ENCODE measurements at places on chromosomes 3 and 15.

- no peak for DNase-seq
These were observed 737.7 kb upstream of the ALCAM start for GRCh38 chr3:104629038-104629437.

GRCh38 chr3:5465183-5465582, 277.7 kb downstream of the EDEM1 start:
- no peak for DNase-seq

DNA sequence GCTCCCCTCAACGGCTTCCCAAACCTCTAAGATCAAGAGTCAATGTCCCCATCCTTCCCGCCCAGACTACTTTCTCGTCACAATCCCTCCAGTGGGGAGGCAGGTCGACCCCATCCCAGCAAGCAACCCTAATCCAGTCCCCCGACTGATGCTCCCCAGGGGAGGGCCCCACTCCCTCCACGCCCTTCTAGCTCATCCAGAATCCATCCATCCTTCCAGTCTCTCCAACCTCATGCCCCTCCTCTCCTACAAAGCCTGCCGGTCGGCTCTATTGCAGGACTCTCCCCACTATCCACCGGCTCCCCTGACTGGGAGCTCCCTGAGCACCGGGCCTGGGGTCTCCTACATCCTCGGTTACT, 1.3 kb downstream of the ADAMTS7 start:
- DNase-seq, result no peak

- DNase-seq, result no peak
These were observed 6.6 kb upstream of the CCNL1 start for GRCh38 chr3:157166561-157166960.

DNA sequence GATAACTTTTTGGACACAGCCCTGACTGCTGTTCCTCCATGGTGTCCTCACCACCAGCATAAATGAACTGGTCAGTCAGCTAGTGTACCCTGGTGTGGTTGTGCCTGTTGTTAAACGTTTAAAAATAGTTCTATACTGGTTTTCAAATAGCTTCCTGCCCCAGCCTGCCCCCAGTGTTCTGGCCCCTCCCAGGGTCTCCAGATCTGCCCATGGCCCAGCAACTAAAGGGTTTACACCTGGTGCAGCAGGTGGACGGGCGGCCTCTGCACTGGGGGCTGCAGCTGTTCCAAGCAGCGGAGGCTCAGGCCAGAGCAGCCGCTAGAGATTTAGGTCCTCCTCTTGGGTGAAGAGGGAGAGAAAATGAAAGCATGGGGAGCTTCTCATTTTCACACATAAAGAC, 6.1 kb upstream of the NR2E3 start:
- DNase-seq, result no peak

DNA sequence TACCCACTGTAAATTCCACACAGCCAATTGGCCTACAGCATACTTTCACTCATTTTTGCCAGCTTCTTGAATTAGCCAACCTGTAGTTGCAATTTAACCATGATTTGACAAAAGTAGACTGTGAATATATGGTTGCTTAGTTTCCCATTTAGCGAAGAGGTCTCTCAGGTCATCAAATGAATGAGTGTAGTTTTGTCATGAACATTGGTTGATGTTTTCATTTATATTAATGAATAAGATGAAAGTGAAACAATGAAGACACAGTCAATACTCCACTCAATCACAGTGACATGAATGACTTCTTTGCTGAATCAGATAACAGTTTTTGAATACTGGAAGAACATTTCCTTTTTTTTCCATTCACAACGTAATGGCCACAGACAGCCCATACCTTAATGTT, 15.3 kb upstream of the FAM3D start:
- no peak for DNase-seq

GRCh38 chr3:121739902-121740301, 9.6 kb downstream of the GOLGB1 start:
- DNase-seq, result no peak

GRCh38 chr3:128273841-128274573, 120.7 kb downstream of the EEFSEC start:
- DNase-seq, result no peak

GRCh38 chr3:194574639-194575483, 58.4 kb downstream of the TMEM44 start:
- no peak for DNase-seq

DNA sequence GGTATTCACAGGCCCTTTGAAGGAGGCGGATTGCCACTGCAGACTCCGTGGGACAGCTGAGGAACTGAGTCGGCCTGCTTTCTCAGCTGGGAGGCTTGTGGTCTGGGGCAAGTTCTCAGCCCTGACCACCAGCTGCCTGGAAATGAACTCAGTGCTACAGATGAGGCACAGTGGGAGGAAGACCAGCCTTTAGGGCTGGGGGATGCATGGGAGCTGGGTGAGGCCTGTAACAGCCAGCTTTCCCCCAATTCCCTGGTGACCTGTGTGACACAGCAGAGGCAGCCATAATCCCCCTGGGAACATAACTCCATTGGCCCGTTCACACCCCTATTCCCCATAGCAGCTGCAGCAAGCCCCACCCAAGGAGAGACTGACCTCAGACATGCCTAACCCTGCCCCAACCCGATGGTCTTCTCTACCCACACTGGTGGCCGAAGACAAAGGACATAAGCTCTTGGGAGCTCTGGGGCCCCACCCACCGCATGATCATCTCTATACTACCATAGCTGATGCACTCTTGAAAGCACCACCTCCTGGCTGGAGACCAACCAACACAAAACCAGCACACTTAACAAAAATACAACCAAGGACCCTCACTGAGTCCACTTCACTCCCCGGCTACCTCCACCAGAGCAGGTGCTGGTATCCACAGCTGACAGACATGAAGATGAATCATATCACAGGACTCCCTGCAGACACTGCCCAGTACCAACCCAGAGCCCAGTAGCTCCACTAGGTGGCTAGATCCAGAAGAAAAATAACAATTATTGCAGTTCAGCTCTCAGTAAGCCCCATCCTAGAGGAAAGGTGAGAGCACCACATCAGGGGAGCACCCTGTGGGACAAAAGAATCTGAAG, 24.9 kb downstream of the ZMAT3 start:
- no peak for DNase-seq

DNA sequence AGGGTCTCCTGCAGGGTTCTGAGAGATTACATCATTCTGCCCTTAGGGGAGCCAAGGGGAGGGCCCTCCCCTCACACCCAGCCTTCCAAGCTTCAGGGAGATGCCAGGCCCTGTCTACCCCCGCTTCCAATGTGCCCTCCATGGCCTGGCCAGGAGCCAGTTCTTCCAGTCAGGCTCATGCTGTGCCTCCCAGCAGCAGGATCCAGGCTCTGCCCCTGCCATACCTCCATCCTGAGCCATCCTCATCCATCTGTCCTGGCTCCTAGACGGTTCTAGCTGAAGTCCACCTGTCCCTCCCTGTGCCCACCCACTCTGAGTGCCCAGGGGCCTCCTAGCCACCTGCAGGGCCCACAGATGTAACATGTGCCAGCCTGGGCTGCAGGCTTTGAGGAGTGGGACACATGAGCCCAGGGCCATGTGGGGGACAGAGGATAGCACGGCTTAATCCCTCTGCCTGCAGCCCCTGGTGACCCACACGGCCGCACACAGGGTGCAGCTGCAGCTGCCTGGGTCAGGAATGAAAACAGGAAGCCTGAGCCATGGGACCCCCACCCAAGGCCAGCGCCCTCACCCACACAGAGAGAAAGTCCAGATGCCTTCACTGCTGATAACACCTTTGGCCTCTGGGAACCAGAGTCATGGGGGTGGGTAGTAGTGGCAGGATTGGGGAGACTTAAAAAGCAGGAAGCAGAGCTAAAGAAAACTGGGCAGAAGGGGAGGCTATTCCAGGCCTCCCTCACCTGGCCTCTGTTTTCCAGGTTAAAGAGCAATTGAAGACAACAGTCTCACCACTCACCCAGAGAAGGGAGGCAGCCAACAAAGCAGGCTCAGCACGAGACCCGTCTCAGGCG, 11.8 kb downstream of the PLCD1 start:
- DNase-seq, result no peak

DNA sequence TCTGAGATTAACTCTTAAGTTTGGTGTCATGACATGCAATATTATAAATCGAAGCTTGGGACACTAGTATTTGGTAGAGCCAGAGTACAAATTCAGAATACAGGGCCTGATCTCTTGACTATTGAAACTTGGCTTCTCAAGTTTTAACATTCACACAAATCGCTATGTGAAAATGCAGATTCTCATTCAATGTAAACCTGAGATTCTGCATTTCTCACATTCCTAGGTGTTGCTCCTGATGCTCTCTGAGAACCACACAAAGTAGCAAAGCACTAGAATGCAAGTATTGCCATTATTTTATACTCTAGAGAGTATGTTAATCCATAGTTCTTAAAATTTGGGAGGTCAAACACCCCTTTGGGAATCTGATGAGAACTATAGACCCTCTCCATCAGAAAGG, 47.9 kb downstream of the WDR49 start:
- no peak for DNase-seq

- DNase-seq, result no peak
These were observed 12.5 kb downstream of the COPG1 start for GRCh38 chr3:129261894-129262293.

DNA sequence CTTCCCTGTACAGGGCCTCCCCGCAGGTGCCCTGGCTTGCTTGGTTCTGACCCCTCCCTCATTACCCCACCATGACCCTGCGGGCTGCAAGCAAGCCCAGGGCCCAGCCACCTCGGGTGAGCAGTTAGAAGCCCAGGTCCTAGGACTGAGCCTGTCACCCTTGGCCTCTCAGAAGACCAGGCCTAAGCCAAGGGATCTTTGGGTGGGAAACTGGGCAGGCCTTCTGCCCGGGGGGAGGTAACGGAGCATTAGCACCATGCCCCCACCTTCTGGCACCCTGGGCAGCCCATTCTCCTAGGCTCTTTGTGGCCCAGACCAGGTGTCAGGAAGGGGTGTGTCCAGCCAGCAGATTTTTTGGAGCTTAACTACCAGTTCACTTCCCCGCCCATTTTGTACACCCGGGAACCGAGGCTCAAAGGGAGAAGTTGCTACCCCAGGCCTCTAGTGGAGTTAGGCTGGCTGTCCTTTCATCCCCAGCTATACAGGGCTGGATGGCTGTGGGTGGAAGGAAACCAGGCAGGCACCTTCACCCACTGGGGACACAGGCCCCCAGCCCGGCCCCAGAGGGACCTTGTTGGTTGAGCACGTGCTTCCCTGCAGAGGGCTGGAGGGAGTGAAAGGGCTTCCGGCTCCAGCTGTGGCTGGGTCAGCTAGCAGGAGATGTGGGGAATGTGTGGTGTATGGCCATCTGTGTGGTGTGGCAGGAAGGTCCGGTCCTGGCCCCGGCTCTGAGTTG, 1.4 kb downstream of the CSK start:
- DNase-seq, result no peak

GRCh38 chr3:138136201-138136600, 4.0 kb upstream of the A4GNT start:
- DNase-seq, result no peak

GRCh38 chr15:88986949-88987590, 73.9 kb upstream of the MFGE8 start:
- no peak for DNase-seq

DNA sequence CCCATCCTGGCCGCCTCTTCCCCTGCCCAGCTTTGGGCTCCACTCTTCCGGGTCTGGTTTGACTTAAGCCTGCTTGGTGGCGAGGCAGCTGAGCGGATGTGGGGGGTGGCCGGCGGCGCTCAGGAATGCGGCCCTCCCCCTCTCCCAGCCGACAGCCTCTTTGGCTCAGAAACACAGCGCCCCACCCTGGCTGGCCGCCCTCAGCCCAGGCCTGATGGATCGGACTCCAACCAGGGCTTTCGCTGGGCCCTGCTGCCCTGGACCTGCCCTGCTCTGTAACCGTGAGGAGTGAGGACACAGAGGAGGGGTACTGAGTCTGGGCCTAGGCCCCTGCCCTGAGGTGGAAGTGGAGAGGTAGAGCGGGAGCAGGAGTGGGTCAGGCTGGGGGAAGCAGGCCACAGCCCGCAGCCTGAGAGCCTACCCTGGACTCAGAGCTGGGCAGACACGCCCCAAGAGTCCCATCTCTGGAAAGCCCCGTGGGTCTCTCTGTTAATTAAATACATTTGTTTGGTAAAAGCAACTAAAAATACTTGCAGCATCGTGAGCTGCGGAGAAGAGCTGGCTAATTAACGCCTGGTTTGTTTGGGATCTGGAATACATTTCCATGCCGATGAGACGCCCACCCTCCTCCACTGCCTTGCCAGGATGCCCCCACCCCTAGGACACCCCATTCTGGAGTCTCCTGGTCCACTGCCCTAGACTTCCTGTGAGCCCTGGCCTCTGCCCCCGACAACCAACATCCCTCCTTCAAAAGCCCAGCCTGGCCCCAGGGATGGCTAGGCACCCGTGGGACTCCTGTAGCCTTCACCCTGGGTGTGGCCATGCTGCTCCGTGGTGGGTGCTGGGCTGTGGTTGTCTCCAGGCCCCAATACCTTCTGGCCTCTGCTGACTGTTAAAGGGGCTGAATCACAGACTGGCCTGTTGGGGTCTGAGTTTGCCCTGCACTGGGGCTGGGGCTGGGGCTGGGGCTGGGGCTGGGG, 19.6 kb downstream of the PLXNA1 start:
- DNase-seq, result no peak

- DNase-seq, result no peak
These were observed 2.9 kb downstream of the MBNL1 start for GRCh38 chr3:152271501-152272236.

DNA sequence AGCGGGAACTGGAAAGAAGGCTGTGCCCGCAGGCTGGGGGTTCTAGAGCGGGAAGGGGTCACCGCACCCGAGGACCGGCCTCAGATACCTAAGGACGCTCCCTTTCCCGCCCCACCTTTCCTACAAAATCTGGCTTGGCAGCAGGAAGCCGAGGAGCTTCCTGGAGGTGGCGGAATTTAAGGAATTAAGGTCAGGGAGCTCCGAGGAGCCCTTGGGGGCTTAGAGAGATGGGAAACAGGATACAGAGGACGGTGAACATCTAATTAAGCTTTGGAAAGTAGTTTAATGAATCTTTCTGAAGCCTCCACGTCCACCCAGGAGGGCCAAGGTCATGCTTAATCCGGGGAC, 507 bp upstream of the AP3B2 start:
- DNase-seq, result no peak

DNA sequence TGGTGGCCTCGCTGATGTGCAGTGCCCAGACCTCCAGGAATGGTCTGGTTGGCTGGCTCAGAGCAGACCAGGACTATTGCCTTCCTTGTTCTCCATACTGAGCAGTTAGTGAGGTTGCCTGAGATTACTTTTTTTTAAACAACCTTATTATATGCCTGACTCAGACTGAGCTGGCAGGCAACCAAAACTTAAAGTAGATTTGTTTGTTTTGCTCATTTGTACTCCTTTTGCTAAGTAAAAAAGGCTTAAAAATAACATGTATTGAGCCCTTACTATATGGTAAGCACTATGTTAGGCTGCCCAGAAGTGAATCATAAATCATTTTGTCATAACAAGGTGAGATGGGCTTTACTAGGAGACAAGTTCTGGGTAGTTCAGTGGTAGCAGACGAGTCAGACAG, 92.4 kb downstream of the GHSR start:
- no peak for DNase-seq

DNA sequence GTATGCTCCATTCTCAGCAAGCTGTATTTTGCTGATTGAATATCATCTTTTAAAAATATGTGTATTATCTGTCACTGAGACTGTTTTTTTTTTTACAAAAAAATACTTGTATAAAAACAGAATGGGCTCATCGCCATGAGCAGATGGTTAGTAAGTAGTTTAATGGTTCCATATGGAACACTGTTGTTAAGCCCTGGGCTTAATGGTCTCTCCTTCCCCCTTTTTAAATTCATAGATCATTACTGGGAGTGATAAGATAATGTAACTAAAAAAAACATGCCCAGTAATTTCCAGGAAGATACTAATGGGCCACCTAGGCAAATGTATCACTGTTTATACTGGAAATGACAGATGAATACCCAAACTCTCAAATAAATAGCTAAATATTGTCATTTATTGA, 95.3 kb upstream of the TPRG1 start:
- no peak for DNase-seq

- no peak for DNase-seq
These were observed 46.0 kb downstream of the UACA start for GRCh38 chr15:70717237-70717793.
